ENCODE measurements at places on chromosomes 1 and 21. TPM values are rescaled to one million over a fixed set of nuclear protein-coding genes. Genes with fewer than 3 reads are reported as not detected.

Gene GLIS1
- not detected for total RNA-seq

GRCh38 chr1:78009276-78009675 is 4.5 kb downstream of the DNAJB4 start:
- H3K4me1 ChIP-seq: peaks cover 34% of the 10 kb centered on the region
- no peak for DNase-seq
- no peak overlapping the region for H3K4me3 ChIP-seq
- H3K36me3 ChIP-seq: peaks cover 9% of the 10 kb centered on the region
- peaks cover 2% of the 10 kb centered on the region for H3K27me3 ChIP-seq

- no peaks in the 10 kb centered on the region for H3K27me3 ChIP-seq
- H3K4me3 ChIP-seq: no peak overlapping the region
- peaks cover 57% of the 10 kb centered on the region for H3K36me3 ChIP-seq
- peaks cover 8% of the 10 kb centered on the region for H3K4me1 ChIP-seq
These were observed 21.4 kb downstream of the TEX38 start for GRCh38 chr1:46692811-46693770.

Gene TAS1R1
- not detected for total RNA-seq

GRCh38 chr1:48591181-48591580 is 119.2 kb upstream of the SPATA6 start:
- H3K27me3 ChIP-seq: peaks cover 3% of the 10 kb centered on the region
- no peak overlapping the region for H3K27ac ChIP-seq
- H3K36me3 ChIP-seq: no peaks in the 10 kb centered on the region
- H3K4me1 ChIP-seq: no peaks in the 10 kb centered on the region
- DNase-seq: no peak

- no peak overlapping the region for H3K4me3 ChIP-seq
- H3K27me3 ChIP-seq: peaks cover 82% of the 10 kb centered on the region
- peaks cover 2% of the 10 kb centered on the region for H3K36me3 ChIP-seq
- DNase-seq: no peak
These were observed 4.8 kb upstream of the SIM2 start for GRCh38 chr21:36694031-36694515.

GRCh38 chr1:24910751-24911650 is 19.1 kb downstream of the RUNX3 start:
- H3K27ac ChIP-seq: peak overlapping the region; percentile 91
- peak overlapping the region; percentile 32 for H3K4me3 ChIP-seq
- peak; percentile 93 for DNase-seq
- no peaks in the 10 kb centered on the region for H3K27me3 ChIP-seq
- H3K4me1 ChIP-seq: peaks cover 76% of the 10 kb centered on the region
- peaks cover 84% of the 10 kb centered on the region for H3K36me3 ChIP-seq

- H3K36me3 ChIP-seq: no peaks in the 10 kb centered on the region
- no peaks in the 10 kb centered on the region for H3K4me1 ChIP-seq
- no peak for DNase-seq
- H3K4me3 ChIP-seq: no peak overlapping the region
- H3K27ac ChIP-seq: no peak overlapping the region
These were observed 72.6 kb downstream of the SNRPE start for GRCh38 chr1:203934027-203934426.

- no peak for DNase-seq
- peaks cover 54% of the 10 kb centered on the region for H3K36me3 ChIP-seq
- H3K27me3 ChIP-seq: no peaks in the 10 kb centered on the region
- peak overlapping the region; percentile 94 for H3K4me3 ChIP-seq
- no peak overlapping the region for H3K27ac ChIP-seq
These were observed 3.9 kb downstream of the EGLN1 start for GRCh38 chr1:231418101-231418740.

DNA sequence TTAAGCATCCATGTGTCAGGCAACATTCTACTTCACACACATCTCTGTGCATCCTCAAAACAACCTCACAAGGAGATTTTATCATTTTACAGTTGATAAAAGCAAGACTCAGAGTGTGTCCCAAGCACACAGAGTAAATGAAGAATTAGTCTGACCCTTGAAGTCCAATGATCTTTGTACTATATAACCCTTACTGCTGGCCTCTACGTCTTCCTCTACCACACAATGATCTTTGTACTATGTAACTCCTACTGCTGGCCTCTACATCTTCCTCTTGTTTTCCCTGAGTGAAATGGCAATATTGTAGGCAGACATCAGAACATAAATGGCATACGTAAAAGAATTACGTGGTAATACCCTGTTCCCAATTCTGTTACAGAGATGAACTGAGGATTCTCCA is 55.3 kb downstream of the AHCTF1 start:
- H3K27ac ChIP-seq: peak overlapping the region; percentile 70
- no peak overlapping the region for H3K4me3 ChIP-seq
- H3K36me3 ChIP-seq: peaks cover 55% of the 10 kb centered on the region

Gene MT1HL1
- not detected for total RNA-seq

Gene KIF1B
- 7.1 TPM for total RNA-seq

GRCh38 chr1:187070076-187070475 is 241.3 kb downstream of the PLA2G4A start:
- H3K4me3 ChIP-seq: no peak overlapping the region
- peaks cover 7% of the 10 kb centered on the region for H3K36me3 ChIP-seq
- no peaks in the 10 kb centered on the region for H3K27me3 ChIP-seq
- no peak for DNase-seq

Gene PLPPR5
- 0.07 TPM for total RNA-seq

Gene DCLRE1B
- total RNA-seq: 19.1 TPM

Gene CNIH4
- 45.1 TPM for total RNA-seq

Gene ASAP3
- 0.29 TPM for total RNA-seq

Gene E2F2
- 25.3 TPM for total RNA-seq

Gene MXRA8
- total RNA-seq: 0.98 TPM

Gene KCNJ6
- not detected for total RNA-seq

- DNase-seq: no peak
- H3K4me3 ChIP-seq: no peak overlapping the region
- H3K36me3 ChIP-seq: no peaks in the 10 kb centered on the region
- H3K27ac ChIP-seq: no peak overlapping the region
- H3K4me1 ChIP-seq: no peaks in the 10 kb centered on the region
These were observed 263.0 kb upstream of the ZRANB2 start for GRCh38 chr1:71343686-71344416.

Gene SLC6A17
- 0.18 TPM for total RNA-seq

- DNase-seq: no peak
- H3K36me3 ChIP-seq: no peaks in the 10 kb centered on the region
- no peaks in the 10 kb centered on the region for H3K4me1 ChIP-seq
These were observed 164.8 kb downstream of the USP25 start for GRCh38 chr21:15894596-15894995.

GRCh38 chr1:56073614-56074006 is 505.8 kb downstream of the PLPP3 start:
- H3K4me1 ChIP-seq: no peaks in the 10 kb centered on the region
- no peak for DNase-seq
- H3K4me3 ChIP-seq: no peak overlapping the region
- H3K27me3 ChIP-seq: no peaks in the 10 kb centered on the region
- H3K27ac ChIP-seq: no peak overlapping the region

Gene KRTAP19-3
- not detected for total RNA-seq

GRCh38 chr1:224736619-224737352 is 120.7 kb downstream of the CNIH3 start:
- H3K36me3 ChIP-seq: no peaks in the 10 kb centered on the region
- H3K4me3 ChIP-seq: no peak overlapping the region
- peak; percentile 20 for DNase-seq
- no peak overlapping the region for H3K27ac ChIP-seq
- H3K4me1 ChIP-seq: peaks cover 22% of the 10 kb centered on the region
